ENCODE measurements at places on chromosomes 6 and 20.

GRCh38 chr6:146041282-146041681 is 12.4 kb downstream of the GRM1 start:
- DNase-seq: peak; percentile 47

- DNase-seq: peak; percentile 78
These were observed 11.9 kb downstream of the TEAD3 start for GRCh38 chr6:35484921-35485392.

DNA sequence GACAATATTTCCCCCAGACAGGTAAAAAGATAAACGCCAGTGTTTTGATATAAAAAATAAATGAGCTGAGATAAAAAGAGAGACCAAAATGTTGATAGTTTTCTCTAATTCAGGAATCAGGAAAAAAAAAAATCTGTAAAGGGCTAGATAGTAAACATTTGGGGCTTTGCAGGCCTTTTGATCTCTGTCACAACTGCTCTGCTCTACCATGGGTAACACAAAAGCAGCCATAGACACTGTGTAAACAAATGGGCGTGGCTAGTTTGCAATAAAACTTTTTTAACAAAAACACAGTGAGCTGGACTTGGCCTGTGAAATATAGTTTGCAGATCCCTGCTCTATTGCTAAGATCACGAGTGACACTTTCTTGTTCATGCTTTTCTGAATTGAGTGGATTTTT is 219.1 kb upstream of the STXBP5 start:
- DNase-seq: peak; percentile 17

DNA sequence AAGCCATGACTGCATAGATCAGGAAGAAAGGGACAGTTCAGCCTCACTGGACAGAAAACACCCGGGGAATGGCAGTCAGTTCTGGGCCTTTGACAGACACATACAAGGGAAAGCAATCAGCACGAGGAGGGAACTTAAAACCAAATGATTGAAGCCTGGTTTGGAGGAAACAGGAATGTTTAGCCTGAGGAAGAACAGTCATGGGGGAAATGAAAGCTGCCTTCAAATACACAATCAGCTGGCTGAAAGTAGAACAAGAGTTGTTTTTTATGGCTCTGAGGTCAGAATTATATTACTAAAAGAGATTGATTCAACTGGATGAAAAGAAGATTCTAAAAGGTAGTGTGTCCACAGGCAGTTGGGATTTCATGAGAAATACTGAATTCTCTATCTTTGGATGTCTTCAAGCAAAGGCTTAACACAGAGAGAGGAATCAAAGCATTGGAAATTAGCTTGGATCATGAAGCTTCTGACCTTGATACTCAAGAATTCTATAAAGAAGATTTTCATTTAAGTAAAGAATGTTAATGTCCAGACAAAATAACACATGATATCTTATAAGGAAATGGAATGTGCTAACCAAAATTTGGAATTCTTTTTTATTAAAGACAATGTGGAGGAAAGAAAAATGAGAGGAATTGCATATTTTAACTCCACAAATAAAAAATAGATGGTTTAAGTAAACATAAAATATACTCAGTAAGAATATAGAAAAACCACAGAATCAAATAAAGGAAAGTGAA is 216.6 kb downstream of the IBTK start:
- DNase-seq: no peak

DNA sequence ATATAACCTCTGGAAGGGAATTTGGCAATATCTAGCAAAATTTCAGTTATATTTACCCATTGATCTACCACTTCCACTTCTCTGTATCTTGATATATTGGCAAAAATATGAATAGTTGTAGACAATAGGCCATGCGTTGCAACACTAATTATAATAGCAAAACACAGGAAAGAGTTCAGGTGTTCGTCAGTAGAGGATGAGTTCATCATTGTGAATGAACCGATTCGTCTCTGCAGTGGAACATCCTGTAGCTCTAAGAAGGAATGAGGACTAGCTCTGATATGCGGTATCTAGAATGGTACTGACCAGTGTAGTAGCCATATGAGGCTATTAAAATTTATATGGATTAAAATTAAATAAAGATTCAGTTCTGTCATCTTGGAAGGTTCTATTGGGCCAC is 8.3 kb downstream of the FAM83D start:
- DNase-seq: no peak
